ENCODE measurements at places on chromosomes 13 and 19.

GRCh38 chr19:14544977-14545715 lies 15.8 kb downstream of the TECR start:
- peak; percentile 84 for DNase-seq

DNA sequence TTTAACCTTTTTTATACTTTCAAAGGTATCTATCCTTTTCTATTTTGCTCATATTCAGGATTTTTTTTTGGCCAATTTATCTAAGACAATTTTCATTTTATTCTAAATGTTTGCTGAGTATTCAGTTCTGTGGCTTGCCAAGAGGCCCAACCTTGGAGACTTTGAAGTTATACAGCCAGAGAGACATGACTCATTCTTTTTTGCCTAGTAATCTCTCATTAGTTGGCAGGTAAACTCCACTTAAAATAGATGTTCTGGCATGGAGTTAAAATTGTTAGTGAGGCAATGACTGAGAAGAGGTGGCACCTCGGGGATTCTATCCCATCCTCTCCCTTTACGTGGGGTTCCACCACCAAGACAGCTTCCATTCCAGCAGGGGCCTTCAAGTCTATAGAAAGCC lies 213.8 kb downstream of the KCTD12 start:
- DNase-seq = no peak

- no peak for DNase-seq
Observed at GRCh38 chr13:60887711-60888110, 490.7 kb downstream of the TDRD3 start.

DNA sequence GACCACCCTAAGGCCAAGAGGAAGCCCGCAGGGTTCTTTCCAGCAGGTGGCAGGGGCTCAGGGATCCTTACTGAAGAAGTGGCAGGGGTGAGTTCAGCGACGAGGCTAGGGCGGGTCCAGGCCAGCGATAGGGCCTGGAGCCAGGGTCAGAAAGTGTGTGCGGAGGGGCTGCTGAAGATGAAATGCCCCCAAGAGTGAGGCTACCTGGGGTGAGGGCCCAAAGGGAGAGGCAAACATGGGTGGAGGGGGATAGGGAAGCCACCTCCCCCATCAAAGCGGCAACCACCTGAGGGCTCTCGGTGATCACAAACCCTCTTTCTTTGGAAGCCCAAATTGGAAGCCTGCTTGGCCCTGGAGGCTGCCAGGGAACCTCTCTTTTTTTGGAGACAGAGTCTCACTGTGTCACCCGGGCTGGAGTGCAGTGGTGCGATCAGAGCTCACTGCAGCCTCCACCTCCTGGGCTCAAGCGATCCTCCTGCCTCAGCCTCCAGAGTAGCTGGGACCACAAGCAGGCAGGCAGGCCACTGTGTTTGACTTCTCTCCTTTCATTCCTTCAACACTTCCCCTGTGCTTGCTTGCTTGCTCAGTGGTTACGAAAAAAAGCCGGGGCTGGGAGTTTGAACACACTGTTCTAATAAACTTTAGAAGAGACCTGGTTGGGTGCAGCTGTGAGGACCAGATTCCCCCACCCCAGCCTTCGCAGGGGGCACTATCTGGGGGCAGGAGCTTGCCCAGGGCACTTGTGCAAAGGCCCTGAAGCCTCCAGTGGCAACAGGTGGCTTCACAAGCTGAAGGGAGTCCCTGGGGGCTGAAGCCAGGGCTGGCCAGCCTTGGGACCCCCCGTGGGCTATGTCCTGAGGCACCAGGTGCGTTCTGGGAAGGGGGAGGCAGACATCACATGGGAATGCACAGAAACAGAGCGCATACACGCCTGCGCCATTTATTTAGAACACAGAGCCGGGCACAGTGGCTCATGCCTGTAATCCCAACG lies 1.4 kb upstream of the ATP8B3 start:
- DNase-seq = peak; percentile 45

DNA sequence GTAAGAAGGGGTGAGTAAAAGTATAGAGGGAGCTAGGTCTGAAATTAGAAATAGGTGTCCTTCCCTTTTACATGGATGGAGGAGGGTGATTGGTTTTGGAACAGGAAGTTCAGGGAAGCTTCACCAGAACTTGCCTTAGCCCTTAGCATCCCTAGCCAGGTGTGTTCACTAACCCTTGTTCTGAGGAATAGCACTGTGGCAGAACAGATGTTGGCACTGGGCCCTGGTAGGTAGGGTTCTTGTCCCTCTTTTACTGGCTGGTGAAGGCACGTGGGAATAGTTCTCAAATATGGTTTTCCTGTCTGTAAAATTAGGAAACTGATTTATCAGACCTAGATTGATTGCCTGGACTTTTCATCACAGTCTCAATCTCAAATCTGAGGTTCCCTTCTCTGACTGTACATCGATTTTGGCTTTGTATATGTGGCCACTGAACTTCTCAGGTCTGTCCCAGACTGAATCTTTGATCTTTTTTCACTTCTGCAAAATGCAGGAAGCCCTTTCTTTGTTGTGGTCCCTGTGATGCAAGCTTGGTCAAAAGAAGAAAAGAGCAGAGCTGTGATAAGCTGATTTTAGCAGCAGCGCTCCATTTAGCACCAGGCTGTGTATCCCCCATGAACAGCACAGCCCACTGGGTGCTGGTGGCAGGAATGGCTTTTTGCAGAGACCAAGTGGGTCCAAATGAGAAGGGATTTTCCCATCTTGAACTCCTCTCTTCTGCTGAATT lies 86.2 kb upstream of the HTR2A start:
- DNase-seq = no peak

Data from Right ventricle myocardium inferior (tissue), 1 donor.